ENCODE measurements at places on chromosomes 6 and 20. TPM values are rescaled to one million over a fixed set of nuclear protein-coding genes. Genes with fewer than 3 reads are reported as not detected.

- no peak overlapping the region for H3K27ac ChIP-seq
- no peaks in the 10 kb centered on the region for H3K27me3 ChIP-seq
- H3K4me1 ChIP-seq = no peaks in the 10 kb centered on the region
- no peak for DNase-seq
- no peaks in the 10 kb centered on the region for H3K36me3 ChIP-seq
- H3K4me3 ChIP-seq = no peak overlapping the region
These were observed 130.0 kb upstream of the KCNK16 start for GRCh38 chr6:39452306-39453145.

DNA sequence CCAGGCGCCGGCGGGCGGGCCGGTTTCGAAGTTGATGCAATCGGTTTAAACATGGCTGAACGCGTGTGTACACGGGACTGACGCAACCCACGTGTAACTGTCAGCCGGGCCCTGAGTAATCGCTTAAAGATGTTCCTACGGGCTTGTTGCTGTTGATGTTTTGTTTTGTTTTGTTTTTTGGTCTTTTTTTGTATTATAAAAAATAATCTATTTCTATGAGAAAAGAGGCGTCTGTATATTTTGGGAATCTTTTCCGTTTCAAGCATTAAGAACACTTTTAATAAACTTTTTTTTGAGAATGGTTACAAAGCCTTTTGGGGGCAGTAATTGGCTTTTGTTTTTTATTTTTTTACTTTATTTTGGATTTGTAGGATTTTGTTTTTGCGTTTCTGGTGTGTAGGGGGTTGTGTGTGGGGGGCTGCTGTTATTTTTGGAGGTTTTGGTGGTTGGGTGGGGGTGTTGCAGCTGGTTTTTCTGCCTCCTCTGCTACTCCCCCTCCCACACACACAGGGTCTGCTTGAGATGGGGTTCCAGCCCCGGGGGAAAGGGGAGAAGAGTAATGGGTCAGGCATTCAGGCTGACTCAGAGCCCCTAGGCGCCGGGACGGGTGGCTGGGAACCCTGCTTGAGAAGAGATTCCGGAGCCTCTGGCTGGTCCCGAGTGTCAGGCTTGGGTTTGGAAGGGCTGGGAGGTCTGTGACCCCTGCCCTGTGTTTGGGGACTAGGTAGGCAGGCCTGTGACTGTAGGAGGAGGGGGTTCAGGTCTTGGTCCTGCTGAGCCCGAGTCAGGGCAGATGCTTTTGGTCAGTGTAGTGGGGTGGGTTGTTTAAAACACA, 2.0 kb downstream of the CEBPB start:
- H3K36me3 ChIP-seq = no peaks in the 10 kb centered on the region
- peak overlapping the region; percentile 66 for H3K4me3 ChIP-seq
- H3K27ac ChIP-seq = peak overlapping the region; percentile 56
- no peaks in the 10 kb centered on the region for H3K27me3 ChIP-seq

- no peaks in the 10 kb centered on the region for H3K27me3 ChIP-seq
- DNase-seq = no peak
- H3K27ac ChIP-seq = no peak overlapping the region
- H3K4me1 ChIP-seq = no peaks in the 10 kb centered on the region
- H3K36me3 ChIP-seq = no peaks in the 10 kb centered on the region
These were observed 109.2 kb upstream of the MCHR2 start for GRCh38 chr6:100103194-100103593.

DNA sequence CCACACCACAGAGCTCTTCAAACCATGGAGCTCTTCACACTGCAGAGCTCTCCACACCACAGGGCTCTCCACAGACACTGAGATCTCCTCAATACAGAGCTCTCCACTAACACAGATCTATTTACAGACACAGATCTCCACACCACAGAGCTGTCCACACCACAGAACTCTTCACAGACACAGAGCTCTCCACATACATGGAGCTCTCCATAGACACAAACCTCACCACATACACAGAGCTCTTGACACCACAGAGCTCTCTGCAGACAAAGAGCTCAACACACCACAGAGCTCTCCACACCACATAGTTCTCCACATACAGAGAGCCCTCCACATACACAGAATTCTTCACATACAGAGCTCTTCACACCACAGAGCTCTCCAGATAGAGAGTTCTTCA, 53.0 kb downstream of the ERMARD start:
- peaks cover 17% of the 10 kb centered on the region for H3K4me1 ChIP-seq
- DNase-seq = no peak
- H3K27ac ChIP-seq = no peak overlapping the region
- no peaks in the 10 kb centered on the region for H3K27me3 ChIP-seq
- H3K36me3 ChIP-seq = no peaks in the 10 kb centered on the region
- no peak overlapping the region for H3K4me3 ChIP-seq

CCM2L gene
- total RNA-seq = 1.2 TPM

DNA sequence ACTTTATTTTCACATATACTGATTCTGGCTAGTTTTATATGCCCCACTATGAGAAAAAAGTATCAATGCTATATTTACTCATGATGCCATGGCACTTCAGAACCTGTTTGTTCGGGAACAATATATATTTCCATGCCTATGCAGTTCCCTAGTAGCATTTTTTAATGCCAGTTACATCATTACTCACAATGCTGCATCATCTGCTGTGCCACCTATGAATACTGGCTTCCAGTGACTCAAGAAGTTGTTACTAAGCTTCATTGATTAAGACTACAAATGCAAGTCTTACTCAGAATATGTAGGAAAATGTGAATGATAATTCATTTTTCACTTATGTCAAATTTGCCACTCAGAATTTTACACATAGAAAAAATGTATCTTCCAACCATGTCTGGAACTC, 97.9 kb downstream of the MAFB start:
- H3K27me3 ChIP-seq = no peaks in the 10 kb centered on the region
- H3K36me3 ChIP-seq = no peaks in the 10 kb centered on the region
- H3K4me3 ChIP-seq = no peak overlapping the region
- no peaks in the 10 kb centered on the region for H3K4me1 ChIP-seq

CCN6 gene
- total RNA-seq = not detected

DNA sequence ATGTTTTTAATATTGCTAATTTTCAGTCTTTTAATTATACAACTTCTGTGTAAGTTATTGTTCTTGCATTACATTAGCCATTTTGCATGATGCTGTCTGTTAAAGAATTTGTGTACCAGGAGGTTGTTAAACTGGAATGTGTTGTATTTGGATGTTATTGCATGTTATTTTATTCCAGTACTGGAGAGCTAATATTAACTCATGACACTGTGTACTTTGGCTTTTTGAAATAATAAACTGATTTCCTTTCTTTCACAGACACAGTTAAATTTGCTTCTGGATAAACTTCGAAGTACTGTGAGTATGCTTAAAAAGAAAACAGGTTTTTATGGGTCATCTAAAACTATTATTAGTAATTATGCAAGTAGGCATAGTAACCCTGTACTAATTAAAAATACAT, 121.3 kb downstream of the MYO6 start:
- H3K4me3 ChIP-seq = no peak overlapping the region
- DNase-seq = no peak
- H3K4me1 ChIP-seq = peaks cover 4% of the 10 kb centered on the region
- no peaks in the 10 kb centered on the region for H3K36me3 ChIP-seq
- H3K27me3 ChIP-seq = no peaks in the 10 kb centered on the region

DNA sequence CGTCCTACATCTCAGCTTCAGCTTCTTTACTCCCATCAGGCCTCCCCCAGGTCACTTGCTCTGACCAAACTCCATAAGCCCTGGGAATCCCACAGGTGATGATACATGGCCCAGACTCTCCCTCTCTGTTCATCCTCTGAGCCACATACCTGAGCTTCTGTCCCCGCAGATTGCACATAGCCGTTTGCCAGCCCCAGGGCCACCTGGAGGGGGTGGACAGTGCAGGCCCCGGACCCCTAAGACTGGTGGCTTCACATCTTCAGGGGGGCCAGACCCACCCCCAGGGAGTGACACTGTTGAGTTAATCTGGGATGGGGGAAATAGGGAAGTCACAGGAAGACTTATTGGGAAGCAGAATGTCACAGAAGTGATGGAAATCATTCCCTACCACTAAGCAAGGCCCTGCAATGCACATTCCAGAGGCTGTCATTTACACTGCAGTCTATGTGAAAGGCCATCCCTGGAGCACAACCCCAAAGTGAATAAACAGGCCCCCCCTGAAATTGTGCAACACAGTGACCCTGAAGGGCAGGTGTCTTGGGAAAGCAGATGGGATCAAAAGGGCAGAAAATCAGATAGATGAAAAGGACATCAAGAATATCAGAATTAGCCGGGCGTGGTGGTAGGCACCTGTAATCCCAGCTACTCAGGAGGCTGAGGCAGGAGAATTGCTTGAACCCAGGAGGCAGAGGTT, 2.2 kb downstream of the RXRB start:
- no peak overlapping the region for H3K27ac ChIP-seq
- DNase-seq = no peak
- H3K27me3 ChIP-seq = no peaks in the 10 kb centered on the region
- no peak overlapping the region for H3K4me3 ChIP-seq
- H3K4me1 ChIP-seq = peaks cover 6% of the 10 kb centered on the region
- H3K36me3 ChIP-seq = peaks cover 40% of the 10 kb centered on the region

DNA sequence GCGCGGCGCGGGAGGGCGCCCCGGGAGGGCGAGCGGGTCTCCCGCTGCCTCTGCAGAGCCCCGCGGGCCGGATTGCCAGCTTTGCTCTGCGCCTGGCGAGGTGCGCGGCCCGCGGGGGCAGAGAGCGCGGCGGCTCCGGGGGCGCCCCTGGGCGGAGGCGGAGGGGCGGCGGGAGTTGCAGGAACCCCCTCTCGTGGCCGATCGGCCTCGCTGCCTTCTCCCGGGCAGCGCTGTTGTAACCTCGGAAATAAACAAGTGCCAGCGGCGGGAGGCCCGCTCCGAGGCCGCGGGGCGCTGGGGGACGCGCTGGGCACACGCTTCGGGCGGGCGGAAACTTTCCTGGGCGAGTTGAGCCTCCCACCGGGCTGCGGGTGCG, 1.2 kb downstream of the CDH4 start:
- peaks cover 32% of the 10 kb centered on the region for H3K27me3 ChIP-seq
- no peaks in the 10 kb centered on the region for H3K36me3 ChIP-seq
- no peak for DNase-seq
- no peak overlapping the region for H3K27ac ChIP-seq

TENT5A gene
- 11.5 TPM for total RNA-seq

PRDM1 gene
- total RNA-seq = not detected

- H3K36me3 ChIP-seq = no peaks in the 10 kb centered on the region
- H3K27me3 ChIP-seq = no peaks in the 10 kb centered on the region
- no peak overlapping the region for H3K27ac ChIP-seq
- H3K4me3 ChIP-seq = no peak overlapping the region
- DNase-seq = no peak
- H3K4me1 ChIP-seq = peaks cover 3% of the 10 kb centered on the region
These were observed 23.8 kb upstream of the TMEM30A start for GRCh38 chr6:75308250-75308988.

TCFL5 gene
- total RNA-seq = 19.9 TPM

- H3K4me3 ChIP-seq = no peak overlapping the region
- DNase-seq = peak; percentile 84
- H3K36me3 ChIP-seq = no peaks in the 10 kb centered on the region
- H3K27ac ChIP-seq = peak overlapping the region; percentile 31
- peaks cover 60% of the 10 kb centered on the region for H3K4me1 ChIP-seq
- H3K27me3 ChIP-seq = no peaks in the 10 kb centered on the region
These were observed 9.9 kb upstream of the PCIF1 start for GRCh38 chr20:45924391-45925261.

GRCh38 chr6:30533460-30534294, 22.6 kb downstream of the GNL1 start:
- H3K36me3 ChIP-seq = no peaks in the 10 kb centered on the region
- H3K4me1 ChIP-seq = no peaks in the 10 kb centered on the region
- no peak overlapping the region for H3K27ac ChIP-seq
- no peak for DNase-seq

- H3K4me3 ChIP-seq = no peak overlapping the region
- no peaks in the 10 kb centered on the region for H3K36me3 ChIP-seq
- H3K4me1 ChIP-seq = no peaks in the 10 kb centered on the region
- no peaks in the 10 kb centered on the region for H3K27me3 ChIP-seq
- no peak for DNase-seq
These were observed 69.0 kb downstream of the AFG1L start for GRCh38 chr6:108363889-108364313.

GNRH2 gene
- total RNA-seq = not detected

GRCh38 chr6:143276436-143276835, 174.1 kb downstream of the ADAT2 start:
- no peak overlapping the region for H3K27ac ChIP-seq
- no peaks in the 10 kb centered on the region for H3K27me3 ChIP-seq
- H3K4me1 ChIP-seq = no peaks in the 10 kb centered on the region
- DNase-seq = no peak
- H3K36me3 ChIP-seq = no peaks in the 10 kb centered on the region

- H3K4me3 ChIP-seq = no peak overlapping the region
- DNase-seq = no peak
- H3K27ac ChIP-seq = no peak overlapping the region
- H3K36me3 ChIP-seq = no peaks in the 10 kb centered on the region
- H3K4me1 ChIP-seq = peaks cover 5% of the 10 kb centered on the region
These were observed 40.8 kb downstream of the CCDC170 start for GRCh38 chr6:151534576-151534975.

CLIC5 gene
- 0.06 TPM for total RNA-seq

GRCh38 chr20:18057101-18057993, at the start of gene OVOL2:
OVOL2 (minus strand) TSS chr20:18057916; CDS start chr20:18057634, 282 bp downstream.
- peak within 1 kb of the TSS; percentile 52 for H3K4me3 ChIP-seq
- H3K27me3 ChIP-seq = no peaks in the 10 kb centered on the region
- H3K36me3 ChIP-seq = no peaks in the 10 kb centered on the region
- no peak for DNase-seq
- no peak within 1 kb of the TSS for H3K27ac ChIP-seq

DNA sequence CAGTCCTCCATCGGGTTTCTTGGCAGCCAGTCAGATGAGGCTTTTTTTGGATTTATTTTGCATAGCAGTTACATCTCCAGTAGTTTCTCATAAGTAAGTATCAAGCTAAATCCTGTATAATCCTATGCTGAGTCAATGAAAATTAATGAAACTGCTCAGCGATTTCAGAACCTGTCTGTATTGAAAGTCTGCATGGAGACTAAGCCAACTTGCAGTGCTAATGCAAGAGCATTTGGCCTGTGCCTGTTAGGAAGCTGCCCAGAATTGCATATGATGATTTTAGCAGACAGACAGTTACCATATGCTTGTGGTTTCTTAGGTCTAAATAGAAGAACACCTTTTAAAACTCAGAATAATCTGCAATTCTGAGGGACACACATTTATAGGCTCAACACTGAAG, 25.2 kb upstream of the LRRN4 start:
- no peaks in the 10 kb centered on the region for H3K4me1 ChIP-seq
- H3K27me3 ChIP-seq = no peaks in the 10 kb centered on the region
- H3K4me3 ChIP-seq = no peak overlapping the region
- H3K27ac ChIP-seq = no peak overlapping the region
- no peak for DNase-seq

GRCh38 chr6:142300758-142301650, 803 bp upstream of the ADGRG6 start:
- H3K4me3 ChIP-seq = peak overlapping the region; percentile 65
- H3K36me3 ChIP-seq = no peaks in the 10 kb centered on the region
- no peaks in the 10 kb centered on the region for H3K27me3 ChIP-seq

- DNase-seq = no peak
- H3K36me3 ChIP-seq = 0 out of 2 replicates have a peak, but pooled peaks cover 2% of the 10 kb centered on the region
- peaks cover 35% of the 10 kb centered on the region for H3K4me1 ChIP-seq
- peak overlapping the region; percentile 63 for H3K27ac ChIP-seq
- no peak overlapping the region for H3K4me3 ChIP-seq
- no peaks in the 10 kb centered on the region for H3K27me3 ChIP-seq
These were observed 16.3 kb downstream of the LRP11 start for GRCh38 chr6:149847939-149848267.

CST4 gene
- not detected for total RNA-seq

- no peak for DNase-seq
- peaks cover 27% of the 10 kb centered on the region for H3K4me1 ChIP-seq
- no peak overlapping the region for H3K4me3 ChIP-seq
- no peak overlapping the region for H3K27ac ChIP-seq
These were observed 470.5 kb downstream of the COL12A1 start for GRCh38 chr6:74735304-74735703.

Measured in SJCRH30 (cell line).